Calu3 (cell line): ENCODE measurements at places on chromosomes 6 and 20. TPM values are rescaled to one million over a fixed set of nuclear protein-coding genes. Genes with fewer than 3 reads are reported as not detected.
A peak's percentile ranks its signal among the peaks of the same experiment; 100 is the strongest.

REM1 gene
- not detected in 2 replicates for total RNA-seq

SLC25A27 gene
- 5.4 and 8.8 TPM in 2 replicates for total RNA-seq

- no peaks in the 10 kb centered on the region for H3K27me3 ChIP-seq
- H3K36me3 ChIP-seq = no peaks in the 10 kb centered on the region
- no peak overlapping the region for H3K4me3 ChIP-seq
- no peaks in the 10 kb centered on the region for H3K4me1 ChIP-seq
- H3K27ac ChIP-seq = no peak overlapping the region
Measured at GRCh38 chr20:16485401-16485800, 87.8 kb downstream of the KIF16B start.

RPS10 gene
- 1,887 and 2,049 TPM in 2 replicates for total RNA-seq

DNA sequence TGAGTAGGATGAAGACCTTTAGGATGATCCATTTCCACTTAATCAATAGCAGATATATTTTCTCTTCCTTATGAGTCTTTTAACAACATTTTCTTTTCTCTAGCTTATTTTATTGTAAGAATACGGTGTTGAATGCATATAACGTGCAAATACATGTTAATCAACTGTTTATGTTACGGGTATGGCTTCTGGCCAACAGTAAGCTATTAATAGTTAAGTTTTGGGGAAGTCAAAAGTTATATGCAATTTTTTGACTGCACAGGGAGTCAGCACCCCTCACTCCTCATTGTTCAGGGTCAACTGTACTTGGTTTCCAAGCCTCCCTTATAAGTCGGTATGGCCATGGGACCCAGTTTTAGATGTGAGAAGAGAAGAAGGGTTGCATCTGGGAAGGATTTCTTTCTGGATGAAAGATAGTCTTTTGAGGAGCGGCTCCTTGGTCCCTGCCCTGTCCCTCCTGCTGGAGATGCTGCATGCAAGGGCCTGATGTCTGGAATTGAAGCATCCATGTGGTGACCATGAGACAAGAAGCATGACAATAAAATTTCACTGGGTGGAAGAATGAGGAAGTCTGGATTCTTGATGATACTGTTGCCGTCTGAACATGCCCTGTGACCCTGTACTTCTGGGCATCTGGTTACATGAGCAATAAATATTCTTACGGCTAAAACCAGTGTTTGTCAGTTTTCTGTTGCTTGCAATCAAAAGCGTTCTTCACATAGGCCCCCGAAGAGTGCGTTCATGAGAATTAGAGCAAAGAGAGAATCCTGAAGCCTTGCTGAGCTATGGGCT lies 194.7 kb upstream of the PMEPA1 start:
- H3K4me1 ChIP-seq = peaks cover 62% of the 10 kb centered on the region
- H3K27ac ChIP-seq = peak overlapping the region; percentile 85
- no peak for DNase-seq
- peaks cover 14% of the 10 kb centered on the region for H3K36me3 ChIP-seq
- H3K27me3 ChIP-seq = no peaks in the 10 kb centered on the region

GRCh38 chr6:156832231-156832647 lies 55.1 kb downstream of the ARID1B start:
- H3K27ac ChIP-seq = no peak overlapping the region
- H3K4me1 ChIP-seq = peaks cover 12% of the 10 kb centered on the region
- H3K4me3 ChIP-seq = no peak overlapping the region
- no peak for DNase-seq
- H3K27me3 ChIP-seq = no peaks in the 10 kb centered on the region

HLA-DRB1 gene
- total RNA-seq = 111 and 141 TPM in 2 replicates
